ENCODE measurements at places on chromosomes 2 and 18.

DNA sequence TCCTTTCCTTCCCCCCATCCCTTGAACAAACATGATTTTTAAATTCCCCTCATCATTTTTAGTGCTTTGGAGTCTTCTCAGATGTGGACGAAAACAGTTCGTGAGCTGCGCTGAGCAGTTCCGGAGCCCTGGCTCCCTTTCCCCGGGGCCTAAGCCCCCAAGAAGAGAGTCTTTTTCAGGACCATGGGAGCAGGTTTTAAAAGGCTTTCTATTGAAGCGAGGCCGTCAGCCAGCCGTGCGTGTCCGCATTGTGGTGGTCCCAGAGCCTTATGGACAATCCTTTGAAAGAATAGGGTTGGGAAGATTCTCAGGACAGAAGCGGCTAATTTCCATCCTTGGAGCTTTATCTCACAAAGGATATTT, 290.7 kb downstream of the SOX11 start:
- DNase-seq, result no peak

DNA sequence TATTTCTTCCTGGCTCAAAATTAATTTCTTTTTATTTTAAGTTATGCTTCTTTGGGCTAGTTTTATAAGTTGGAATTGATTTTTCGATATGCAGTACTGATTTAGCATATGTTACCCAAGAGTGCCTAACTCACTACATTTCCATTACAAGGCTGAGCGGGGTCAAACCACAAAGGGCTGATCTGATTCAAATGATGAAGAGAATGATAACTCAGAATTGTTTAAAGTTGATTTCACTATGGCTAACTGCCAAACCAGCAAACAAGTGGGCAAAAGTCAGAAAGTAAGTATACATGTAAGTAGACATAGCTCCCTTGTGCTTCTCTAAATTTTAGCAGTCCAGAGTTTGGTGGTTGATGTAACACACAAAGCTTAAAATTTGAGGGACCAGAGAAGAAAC, 35.6 kb downstream of the RAD51AP2 start:
- DNase-seq, result no peak

DNA sequence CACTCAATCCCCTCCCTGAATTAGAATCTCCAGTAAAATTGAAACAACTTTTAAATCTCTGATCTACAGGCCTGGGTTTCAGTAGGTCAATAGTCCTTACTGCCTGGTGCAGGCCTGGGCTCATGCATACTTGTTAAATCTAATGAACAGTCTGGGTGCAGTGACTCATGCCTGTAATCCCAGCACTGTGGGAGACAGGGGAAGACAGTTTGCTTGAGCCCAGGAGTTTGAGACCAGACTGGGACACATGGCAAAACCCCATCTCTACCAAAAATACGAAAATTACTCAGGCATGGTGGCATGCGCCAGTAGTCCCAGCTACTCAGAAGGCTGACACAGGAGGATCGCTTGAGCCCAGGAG, 94.7 kb upstream of the SP3 start:
- no peak for DNase-seq

- peak; percentile 27 for DNase-seq
Observed at GRCh38 chr2:11342551-11343367, 1.7 kb downstream of the ROCK2 start.

DNA sequence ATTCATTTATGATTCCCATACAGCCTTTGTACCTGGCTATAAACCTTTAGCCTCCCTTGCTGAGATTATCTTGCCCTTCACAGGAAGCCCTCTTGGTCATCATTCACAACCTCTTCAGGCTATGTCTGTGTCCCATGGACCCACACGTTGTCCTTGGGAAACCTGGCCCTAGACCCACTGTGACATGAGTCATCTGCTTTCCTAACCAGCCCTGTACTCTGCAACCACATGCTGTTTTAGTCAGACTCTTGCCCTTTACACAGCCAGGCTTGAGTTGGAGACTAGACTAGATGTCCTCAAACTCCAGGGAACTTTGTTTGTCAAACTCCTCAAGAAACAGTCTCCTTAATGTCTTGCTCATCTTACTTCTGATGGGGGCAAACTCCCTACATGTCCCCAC, 229.3 kb upstream of the ZSWIM2 start:
- DNase-seq, result no peak

DNA sequence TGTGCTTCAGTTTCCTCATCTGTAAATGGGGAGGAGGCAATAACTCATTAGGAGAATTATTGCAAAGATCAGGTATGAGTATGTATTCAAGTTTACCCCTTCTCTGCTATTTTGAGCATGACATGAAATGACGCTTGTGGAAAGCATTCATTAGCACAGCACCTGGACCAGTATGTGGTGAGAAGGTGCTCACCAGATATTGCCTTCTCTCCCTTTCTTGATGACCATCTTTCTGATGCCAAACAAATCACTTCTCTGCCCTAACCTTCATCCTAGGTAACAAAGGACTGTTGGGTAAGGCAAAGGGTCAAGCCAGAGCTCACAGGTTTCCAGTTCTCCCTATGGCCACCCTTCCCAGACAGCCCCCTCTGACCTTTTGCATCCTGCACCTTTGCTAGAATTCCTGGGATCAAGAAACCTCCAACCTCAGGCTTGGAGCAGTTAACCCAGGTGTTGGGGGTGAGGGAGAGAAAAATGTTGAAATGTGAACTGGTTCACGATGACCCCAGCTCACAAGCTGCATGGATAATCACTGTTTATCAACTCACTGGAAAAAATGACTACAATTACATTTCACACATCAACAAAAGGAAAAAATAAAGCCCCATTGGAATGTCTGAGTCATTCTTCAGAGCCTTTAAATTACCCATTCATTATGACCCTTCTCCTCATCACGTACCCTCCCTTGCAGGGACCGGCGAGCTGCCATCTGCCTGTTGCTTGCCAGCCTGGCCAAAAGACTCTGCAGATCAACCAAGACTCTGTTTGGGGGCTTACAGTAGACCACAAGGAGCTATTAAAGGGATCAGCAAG, 41.6 kb downstream of the LBH start:
- peak; percentile 34 for DNase-seq
